ENCODE measurements at places on chromosomes 12 and 14.
A peak's percentile ranks its signal among the peaks of the same experiment; 100 is the strongest.

DNA sequence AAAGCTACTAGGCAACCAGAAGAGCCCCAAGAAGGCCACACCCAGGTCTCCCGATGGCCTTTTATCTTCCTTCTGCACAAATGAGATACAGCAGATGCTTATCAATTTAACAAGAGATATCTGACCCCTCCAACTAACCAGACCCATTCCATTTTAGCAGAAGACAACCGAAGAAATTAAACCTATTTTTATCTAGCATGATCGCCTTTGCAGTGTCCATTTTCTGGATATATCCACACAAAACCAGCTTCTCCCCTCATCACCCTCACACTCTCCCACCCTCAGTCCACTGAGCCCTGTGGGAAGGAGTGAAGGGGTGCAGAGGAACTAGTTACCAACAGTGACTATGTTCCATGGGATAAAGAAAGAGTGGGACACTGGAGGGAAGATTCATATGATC lies 20.9 kb upstream of the DHRS4 start:
- no peak for DNase-seq

DNA sequence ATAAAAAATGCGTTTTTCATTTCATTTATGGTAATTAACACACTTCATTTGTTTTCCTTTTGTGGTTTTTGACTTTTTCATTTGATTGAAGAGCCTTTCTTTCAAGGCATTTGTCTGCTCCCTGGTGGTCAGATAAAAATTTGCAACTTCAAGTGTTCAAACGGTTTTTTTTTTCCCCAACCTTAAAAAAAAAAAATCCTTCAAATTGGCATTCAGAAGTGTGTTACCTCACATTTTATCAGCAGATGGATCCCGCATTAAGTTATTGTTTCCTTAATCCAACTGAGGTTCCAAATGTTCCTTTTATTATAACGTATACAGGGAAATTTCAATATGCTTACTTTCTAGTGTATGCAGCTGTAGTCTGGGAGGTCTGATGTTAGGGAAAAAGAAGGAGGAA lies 47.2 kb downstream of the MYF5 start:
- peak; percentile 26 for DNase-seq

GRCh38 chr12:27394676-27395075 lies 51.9 kb upstream of the SMCO2 start:
- DNase-seq, result no peak

DNA sequence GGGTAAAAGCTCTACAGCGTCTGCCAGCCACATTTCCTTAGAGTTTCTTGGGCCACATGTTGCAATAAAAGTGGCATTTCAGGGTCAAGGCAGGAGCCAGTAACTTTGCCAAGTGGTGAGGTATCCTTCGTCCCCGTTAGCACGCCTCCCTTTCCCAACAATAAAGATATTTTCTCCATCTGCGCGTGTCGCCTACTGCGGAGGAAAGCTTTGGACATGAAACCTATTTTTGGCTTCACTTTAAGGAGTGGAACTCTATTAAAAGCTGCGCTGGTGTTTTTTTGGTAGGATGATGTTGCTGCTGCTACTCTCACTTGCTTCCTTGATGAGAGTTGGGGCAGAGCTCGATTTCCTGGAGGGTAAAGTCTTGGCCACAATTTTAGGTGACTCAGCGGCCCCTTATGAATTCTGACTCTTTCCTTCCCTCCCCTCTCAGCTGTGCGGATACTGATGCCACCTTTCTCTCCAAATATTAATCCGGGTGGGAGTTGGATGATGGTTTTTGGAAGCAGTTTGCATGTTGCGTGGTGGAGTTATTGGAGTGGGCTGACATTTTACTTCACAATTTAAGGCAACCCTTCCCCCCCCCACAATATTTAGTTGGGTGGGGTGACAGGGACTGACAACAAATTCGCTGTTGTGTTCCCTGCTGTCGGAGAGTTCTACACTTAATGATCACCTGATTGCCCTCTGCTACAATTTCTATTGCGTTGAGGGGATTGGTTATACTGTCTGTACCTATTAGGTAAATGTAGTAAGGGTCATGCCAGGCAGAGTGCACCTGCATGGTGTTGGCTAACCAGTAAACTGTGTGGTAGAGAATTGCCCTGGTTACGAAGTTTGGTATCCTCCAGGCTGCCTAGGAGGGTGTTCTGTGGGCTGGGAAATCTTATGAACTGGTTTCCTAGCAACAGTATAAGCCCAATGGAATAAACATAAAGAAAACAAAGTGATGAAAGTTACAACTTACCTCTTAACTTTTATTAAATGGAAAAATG lies 1.1 kb downstream of the CCDC91 start:
- peak; percentile 37 for DNase-seq

- peak; percentile 85 for DNase-seq
Observed at GRCh38 chr12:121334513-121335343, 17.5 kb downstream of the ANAPC5 start.

DNA sequence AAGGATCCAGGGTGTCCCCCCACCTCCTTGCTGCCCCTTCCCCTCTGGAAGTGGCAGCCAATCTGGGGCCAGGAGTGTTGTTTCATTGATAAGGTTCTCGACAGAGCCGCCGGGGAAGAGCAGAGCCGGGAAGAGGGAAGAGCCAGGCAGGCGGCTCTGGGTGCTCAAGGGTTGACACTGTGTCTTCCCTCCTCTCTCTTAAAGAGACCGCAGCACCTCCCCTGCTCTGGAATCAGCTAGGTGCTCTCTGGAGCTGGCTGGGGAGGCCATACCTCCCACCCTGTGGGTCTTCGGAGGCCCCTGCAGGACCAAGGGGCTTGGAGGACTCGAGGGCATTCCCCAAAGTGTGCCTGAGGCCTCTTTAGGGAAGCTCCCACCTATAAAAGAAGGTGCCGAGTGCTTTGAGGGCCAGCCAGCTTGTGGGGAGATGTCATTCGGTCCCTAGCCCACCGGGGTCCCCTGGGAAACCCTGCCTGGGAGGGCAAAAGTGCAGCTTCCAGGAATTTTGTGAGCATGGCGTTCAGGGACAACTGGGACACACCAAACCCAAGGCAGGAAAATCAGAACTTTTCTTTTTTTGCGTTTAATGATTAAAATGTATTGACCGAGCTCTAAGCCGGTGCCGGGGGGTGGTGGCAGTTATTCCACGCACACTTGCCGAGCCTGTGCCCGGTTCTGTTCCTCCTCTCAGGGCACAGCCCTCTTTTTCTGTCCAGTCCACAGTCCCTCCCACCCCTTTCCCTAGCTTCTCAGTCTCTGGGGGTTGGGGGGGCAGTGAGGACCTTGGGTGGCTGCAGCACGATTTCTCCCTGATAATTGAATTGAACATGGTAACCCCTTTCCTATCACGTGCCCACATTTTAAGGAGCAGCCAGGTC lies 3.0 kb downstream of the SETD1B start:
- DNase-seq, result peak; percentile 13

DNA sequence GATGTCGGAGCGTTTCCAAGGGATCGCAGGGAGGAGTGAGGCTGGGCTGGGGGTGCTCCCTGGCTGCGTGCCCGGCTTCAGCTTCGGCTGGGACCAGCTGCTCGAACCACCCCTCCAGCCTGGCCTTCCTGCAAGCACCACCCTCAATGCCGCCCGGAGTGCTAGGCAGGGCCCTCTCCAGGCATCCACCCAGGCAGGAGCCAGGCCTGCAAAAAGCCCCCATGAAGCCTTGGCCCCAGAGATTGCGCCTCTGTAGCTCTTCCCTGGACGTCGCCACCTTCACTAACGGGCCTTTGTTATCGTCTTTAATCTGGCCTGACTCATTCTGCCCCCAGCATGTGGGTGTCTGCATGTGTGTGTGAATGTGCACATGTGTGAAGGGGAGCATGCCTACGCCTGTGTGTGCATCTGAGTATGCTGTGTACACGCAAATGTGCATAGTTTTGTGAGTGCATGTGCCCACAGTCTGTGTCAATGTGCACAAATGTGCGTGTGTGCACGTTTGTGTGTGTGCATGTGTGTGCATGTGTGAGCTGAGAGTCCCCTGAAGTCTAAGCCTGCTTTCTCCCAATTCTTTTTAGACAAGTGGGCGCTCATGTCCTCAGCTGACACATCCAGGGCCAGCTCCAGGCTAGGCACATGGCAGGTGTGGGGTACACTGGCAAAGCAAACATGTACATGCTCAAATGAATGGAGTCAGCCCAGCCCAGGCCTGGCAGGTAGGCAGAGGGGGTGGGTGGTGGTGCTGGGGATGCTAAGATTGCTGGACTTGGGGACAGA lies 195.4 kb upstream of the C14orf180 start:
- no peak for DNase-seq

DNA sequence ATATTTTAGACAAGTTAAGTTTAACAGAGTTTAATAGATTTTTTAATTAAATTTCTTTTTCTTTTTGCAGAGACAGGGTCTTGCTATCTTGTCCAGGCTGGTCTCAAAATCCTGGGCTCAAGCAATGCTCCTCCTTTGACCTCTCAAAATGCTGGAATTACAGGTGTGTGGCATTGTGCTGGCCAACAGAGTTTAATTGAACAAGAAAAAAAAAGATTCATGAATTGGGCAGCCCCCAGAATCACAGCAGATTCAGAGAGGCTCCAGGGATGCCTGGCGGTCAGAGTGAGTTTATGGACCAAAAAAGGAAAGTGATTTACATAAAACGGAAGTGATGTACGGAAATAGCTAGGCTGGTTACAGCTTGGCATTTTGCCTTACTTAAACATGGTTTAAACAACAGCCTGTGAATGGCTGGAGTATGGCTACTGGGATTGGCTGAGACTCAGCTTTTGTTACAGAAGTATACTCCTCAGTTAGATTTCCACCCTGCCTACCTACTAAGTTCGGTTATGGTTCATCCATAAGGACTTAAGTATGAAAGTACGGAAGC lies 14.5 kb upstream of the TESPA1 start:
- no peak for DNase-seq

DNA sequence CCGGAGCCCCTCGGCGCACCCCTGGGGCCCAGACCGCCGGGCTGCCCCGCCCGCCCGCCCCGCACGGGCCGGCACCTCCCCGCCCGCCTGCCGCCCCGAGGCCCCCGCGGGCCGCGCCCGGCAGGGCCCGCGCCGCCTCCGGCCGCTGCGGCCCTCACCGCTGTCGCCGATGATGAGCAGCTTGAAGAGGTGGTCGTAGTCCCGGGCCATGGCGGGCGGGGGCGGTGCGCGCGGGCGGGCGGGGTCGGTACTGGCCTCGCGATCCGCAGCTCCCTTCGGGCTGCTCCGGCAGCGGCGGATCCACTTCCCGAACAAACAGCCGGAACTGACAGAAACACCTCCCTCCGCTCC lies at the start of gene RAB35:
RAB35 (minus strand) TSS at position 313 of the 351 bp plus-strand sequence; CDS start at position 210, 103 bp downstream.
- no peak for DNase-seq

DNA sequence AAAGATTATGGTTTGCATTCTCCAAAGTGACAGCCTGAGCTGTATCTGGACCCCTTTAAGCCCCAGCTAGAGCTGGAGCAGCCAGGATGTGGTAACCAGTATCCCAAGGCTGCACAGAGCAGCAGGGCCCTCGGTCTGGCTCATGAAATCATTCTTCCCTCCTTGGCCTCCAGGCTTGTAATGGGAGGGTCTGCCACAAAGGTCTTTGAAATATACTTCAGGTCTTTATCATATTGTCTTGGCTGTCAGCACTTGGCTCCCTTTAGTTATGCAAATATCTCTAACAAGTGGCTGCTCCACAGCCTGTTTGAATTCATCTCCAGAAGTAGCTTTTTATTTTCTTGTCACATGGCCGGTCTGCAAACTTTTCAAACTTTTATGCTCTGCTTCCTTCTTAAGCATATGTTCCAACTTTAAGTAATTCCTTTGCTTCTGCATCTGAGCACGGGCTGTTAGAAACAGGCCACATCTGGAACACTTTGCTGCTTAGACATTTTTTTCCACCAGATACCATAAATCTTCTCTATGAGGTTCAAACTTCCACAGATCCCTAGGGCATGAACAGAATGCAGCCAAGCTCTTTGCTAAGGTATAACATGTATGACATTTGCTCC lies 663.4 kb upstream of the MIS18BP1 start:
- DNase-seq, result no peak

- DNase-seq, result no peak
Observed at GRCh38 chr14:104580961-104581360, 1.4 kb downstream of the C14orf180 start.

GRCh38 chr14:95200404-95200803 lies 43.1 kb upstream of the DICER1 start:
- no peak for DNase-seq

DNA sequence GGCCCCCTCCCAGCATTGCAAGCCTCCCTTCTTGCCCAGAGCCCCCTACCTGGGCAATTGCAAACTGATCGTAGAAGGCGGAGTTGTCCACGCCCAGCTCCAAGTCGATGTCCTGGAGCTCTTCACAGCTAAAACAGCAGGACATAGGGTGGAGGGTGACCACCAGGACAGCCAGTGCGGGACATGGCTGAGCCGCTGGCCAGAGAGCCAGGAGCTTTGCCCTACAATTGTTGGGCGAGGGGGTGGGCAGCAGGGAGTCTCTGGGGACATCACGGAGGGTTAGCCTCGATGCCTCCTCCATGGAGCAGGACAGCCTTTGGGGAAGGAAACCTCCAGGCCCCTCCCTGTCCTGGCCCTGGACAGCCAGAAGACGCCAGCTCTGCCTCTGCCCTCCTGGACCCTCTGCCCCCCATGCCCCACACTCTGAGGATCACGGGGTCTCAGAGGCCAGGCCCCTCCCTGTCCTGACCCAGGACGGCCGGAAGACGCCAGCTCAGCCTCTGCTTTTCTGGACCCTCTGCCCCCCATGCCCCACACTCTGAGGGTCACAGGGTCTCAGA lies 9.4 kb downstream of the TMEM179 start:
- DNase-seq, result no peak

- no peak for DNase-seq
Observed at GRCh38 chr14:25090256-25090655, 40.3 kb upstream of the STXBP6 start.

- DNase-seq, result no peak
Observed at GRCh38 chr14:37170993-37171392, 1.4 kb downstream of the SLC25A21 start.

- no peak for DNase-seq
Observed at GRCh38 chr12:68831751-68832503, 23.9 kb downstream of the MDM2 start.

DNA sequence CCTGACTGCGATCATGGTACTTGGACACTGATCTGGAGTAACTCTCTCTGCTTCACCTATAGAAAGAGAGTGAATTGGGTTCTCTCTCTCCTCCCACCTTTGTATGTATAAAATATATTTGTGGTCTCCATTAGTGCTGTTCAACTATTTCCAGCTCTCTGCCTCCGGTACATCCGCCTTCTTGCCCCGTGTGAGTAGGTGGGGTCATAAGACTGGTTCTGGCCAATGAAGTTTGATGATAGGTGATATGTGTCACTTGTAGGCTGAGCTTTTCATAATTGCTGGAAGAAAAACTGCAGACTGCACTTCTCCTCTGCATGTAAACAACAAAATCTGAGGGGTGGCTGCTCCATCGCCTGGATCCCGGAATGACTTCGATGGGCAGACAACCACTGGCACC lies 210.4 kb downstream of the EXOC5 start:
- no peak for DNase-seq

- DNase-seq, result peak; percentile 1
Observed at GRCh38 chr12:58186914-58187313, 245.5 kb downstream of the ATP23 start.

GRCh38 chr12:112370199-112370598 lies 12.0 kb downstream of the HECTD4 start:
- no peak for DNase-seq

DNA sequence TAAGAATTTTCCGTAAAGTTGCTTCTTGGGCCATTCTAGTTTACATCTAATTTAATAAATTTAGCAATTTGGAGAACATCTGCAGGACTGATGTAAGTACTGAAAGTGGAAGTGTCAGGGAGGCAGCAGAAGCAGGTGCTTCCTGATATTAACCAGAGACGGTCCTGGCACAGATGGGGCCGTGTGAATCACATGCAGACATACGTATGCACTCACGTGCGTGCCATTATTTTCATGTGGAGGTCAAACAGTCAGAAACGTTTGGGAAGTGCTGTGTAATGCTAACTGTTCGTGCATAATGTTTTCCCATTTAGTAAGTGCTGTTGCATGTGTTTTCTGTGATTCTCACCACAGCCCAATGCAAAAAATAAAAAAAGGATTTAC lies 87.8 kb upstream of the DYNC1H1 start:
- peak; percentile 98 for DNase-seq
